ENCODE measurements at places on chromosomes 16 and 17.

- peak; percentile 34 for DNase-seq
These were observed 902 bp upstream of the DHRS7B start for GRCh38 chr17:21125862-21126261.

DNA sequence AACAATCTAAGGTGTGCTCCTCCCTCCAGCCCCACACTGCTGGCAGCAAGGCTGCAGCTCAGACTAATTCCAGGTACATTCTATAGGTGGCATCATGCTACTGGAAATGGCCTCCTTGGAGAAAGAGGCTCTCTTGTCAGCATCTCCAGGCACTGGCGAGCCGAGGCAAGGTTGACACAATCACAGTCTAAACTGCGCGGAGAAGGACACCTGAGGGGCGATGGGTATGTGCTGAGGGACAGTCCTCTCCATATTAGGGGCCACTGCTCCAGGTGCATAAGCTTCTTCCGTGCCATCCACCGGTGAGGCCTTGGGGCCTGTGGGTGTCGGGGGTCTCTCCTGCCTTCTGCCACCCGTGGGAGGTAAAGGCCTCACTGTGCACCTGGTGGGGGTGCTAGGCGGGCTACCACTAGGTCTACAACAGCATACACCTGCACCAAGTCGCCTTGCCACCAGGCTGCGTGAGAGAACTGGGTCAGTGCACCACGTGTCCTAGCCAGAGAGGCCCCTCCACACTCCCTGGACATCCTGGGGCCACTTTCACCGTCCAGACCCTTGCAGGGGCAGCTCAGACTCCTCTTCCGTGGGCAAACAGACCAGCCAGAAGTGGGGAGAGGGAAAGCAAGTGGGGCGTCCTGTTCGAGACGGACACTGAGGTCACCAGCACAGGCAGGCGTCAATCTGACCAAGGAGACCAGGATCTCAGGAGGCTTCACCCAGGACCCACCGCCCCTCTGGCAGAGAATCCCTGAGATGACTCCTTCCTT is 12.1 kb upstream of the CBX8 start:
- DNase-seq: no peak

DNA sequence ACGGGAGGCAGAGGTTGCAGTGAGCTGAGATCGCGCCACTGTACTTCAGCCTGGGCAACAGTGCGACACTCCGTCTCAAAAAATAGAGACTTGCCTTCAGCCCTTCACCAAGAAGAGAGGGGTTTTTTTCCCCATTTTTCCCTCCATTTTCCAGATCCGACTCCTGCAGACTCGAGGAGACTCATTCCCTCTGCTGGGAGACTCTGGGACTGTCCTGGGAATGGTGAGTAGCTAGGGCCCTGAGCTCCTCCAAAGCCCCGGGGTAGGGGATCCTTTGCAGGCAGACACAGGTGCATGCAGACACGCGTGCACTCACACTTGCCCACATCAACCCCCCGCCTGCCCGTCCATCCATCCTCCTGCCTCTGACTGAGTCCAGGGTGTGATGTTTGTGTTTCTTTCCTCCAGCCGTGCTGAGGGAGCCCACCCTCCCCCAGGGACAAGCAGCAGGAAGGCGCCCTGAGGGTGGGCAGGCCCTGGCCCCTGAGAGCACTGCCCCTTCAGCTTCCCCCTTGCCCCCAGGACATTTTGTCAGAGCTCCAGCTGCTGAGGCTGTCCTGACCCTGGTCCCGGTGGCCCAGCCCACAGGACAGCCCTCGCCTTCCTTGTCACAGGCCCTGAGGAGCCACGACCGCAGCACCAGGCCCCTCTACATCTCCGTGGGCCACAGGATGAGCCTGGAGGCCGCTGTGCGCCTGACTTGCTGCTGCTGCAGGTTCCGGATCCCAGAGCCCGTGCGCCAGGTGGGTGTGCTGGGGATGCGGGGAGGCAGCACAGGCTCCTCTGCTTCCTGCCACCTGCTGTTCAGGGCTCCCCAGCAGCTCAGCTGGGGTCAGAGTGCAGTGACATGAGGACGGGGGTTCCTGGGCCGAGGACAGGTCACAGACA is 10.2 kb downstream of the ENDOV start:
- no peak for DNase-seq

GRCh38 chr17:10756185-10756584 is 26.4 kb upstream of the TMEM220 start:
- DNase-seq: no peak

DNA sequence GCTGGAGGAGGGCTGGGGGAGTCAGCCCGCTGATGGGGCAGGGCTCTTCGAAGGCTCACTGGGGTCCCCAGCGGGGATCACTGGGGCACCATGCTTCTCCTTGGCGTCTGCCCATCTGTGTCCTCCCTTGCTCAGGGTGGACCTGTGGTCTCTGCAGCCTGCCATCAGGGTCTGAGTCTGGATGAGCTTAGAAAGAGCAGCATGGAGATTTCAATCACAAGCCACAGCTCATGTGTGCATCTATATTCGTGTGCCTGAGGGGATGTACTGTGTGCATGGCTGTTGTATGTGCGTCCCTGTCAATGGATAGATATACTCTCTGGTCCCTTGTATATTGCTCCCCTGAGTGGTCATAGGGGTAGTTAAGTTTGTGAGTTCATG is 126.6 kb upstream of the SDK2 start:
- no peak for DNase-seq

DNA sequence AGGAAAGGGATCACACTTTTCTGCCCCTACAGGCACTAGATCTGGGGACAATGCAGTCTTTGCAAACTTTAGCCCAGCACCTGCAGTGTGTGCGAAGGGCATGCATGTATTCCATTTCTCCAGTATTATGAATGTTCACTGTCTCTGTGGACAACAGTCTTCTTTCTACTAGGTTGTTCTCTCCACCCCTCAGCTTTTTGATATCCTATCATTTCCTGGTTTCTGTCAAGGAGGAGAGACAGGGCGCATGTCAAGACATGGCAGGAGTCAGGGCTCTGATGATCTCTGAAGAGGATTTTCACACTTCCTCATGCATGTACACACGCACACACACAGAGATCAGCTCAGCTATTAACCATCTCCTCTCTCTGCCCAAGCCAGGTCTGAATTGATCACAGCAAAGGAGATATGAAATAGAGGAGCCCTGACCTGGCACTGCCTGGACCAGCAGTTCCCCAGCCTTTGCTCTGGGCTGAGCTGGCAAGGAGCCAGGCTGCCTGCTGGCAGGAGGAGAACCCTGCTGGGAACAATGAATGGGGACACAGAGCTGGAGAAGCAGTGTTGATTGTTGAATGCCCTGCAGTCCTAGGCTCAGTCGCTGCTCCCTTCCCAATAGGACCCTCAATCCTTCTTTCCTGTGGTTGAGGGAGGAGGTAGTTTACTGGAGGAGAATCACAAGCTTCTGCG is 2.6 kb downstream of the GPR179 start:
- no peak for DNase-seq

- no peak for DNase-seq
These were observed 89.5 kb downstream of the CCDC182 start for GRCh38 chr17:57655553-57655952.

DNA sequence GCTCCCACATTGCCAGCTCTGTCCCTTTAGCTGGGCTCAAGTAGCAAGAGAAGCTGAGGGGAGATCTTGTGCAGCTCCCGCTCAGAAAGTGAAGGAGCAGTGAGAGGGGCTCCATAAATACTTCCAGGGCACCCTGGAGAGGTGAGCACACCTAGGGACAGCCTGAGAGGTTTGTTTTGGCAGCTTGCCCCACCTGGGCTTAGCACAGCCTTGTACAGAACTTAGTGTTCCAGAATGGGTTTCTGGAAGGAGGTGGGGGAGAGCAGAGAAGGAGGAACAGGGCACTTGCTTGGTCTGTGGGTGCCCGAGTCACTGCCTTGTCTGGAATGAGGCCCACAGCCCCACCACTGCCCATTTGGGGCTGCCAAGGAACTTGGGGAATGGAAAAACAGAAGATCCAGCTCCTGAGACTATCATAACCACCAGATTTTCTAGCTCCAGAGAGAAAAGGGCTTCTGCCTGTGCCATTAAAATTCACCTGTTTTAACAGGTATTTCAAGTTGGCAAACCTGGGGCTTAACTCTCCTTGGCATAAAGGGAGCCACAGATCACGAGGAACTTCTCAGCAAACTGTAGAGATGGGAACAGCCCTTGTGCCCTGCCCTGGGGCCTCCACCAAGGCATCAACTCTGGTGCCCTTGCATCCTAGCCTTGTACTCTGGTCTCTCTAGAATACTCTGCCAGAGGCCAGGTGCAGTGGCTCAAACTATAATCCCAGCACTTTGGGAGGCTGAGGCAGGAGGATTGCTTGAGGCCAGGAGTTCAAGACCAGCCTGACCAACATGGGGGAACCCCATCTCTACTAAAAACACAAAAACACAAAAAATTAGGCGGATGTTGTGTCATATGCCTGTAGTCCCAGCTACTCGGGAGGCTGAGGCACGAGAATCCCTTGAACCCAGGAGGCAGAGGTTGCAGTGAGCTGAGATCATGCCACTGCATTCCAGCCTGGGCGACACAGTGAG is 1.9 kb downstream of the PRR15L start:
- DNase-seq: no peak

DNA sequence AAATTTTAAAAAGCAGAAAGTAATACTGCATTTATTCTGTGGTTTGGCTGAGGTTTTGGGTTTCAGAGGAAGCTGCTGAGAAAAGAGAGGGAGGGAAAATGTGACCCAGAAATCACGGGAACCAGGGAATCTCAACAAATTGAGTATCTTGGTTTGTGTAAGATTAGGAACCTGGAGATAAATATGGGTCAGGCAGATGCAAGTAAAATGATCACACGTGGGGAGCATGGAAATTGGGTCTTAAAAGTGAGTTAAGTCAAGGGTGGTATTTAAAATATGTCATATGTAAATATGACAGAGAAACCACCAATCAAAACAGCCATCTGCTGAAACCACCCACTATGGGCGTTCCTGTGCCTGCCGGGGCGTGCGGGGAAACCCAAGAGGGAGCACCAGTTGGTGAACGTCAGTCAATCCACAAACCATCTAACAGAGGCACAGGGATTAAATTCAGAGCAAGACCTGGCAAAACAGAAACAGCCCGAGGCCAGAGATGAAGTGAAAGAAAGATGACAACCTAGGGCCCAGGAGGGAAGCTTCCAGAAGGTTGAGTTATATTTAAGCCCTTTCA is 33.4 kb downstream of the CDH13 start:
- DNase-seq: peak; percentile 39

GRCh38 chr16:17412791-17413190 is 58.0 kb downstream of the XYLT1 start:
- DNase-seq: no peak

GRCh38 chr17:57595947-57596695 is 149.0 kb downstream of the CCDC182 start:
- no peak for DNase-seq

DNA sequence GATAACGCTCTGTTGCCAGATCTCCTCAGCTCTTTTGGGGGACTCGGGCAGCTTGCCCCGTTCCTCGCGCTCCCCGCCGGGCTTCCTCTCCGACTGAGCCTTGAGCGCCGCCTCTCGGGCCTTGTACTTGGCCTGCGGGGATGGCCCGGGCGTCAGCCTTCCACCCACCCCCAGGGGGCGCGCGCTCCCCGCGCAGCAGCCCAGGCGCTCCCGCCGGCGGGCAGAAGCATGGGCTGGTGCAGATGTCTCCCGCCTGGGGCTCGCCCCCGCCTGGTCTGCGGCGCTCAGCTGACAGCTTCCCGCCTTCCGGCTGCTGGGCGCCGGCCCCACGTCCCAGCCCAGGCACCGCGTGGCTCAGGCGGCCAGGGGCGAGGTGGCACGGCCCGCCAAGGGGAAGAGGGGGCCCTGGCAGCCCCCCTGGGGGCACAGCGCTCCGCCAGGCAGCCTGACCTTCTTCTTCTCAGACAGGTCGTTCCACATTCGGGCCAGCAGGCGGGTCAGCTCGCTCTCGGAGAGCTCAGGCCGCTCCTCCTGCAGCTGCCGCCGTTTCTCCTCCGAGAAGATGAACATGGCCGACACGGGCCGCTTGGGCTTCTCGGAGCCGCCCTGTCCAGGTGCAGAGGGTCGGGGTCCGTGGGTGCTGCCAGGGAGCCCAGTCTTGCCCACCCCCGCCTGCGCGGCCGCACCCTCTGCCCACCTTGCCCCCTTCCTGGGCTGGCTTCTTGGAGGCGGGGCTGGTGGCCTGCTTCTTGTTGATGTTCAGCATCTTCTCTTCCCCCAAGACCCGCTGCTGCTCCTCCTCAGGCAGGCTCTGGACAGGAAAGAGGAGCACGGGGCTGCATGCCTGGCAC is 8.9 kb downstream of the UBTF start:
- DNase-seq: peak; percentile 93

DNA sequence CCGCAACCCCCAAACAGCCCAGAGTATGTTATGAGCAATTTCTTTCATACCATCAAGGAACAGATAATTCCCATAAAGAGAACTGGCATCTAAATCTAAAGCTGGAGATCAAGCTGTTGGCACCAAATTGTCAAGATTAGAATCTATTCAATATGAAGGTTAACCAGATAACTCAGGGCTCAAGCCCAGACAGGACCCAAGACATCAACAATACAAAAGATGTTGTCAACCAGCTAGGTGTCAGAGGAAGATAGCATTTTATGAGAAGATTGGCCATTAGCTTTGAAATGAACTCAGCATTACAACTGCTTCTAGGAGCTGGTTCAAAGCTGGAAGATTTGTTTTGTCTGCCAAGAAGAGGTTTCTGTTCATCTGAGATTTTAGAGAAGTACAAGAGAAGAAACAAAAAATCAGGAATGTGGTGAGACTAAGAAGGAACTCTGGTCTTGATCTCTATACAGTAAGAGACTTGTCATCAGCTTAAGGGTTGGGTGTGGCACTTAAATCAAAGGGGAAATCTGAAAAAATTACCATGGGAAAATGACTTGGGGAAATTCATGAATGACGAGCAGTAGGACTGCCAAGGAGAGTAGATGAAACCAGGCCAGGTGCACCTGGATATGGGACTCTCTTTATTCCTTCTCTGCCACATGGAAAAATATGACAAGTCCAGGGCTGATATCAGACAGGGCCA is 64.2 kb upstream of the COX10 start:
- no peak for DNase-seq

- DNase-seq: no peak
These were observed 25.7 kb downstream of the MINK1 start for GRCh38 chr17:4858882-4859260.

DNA sequence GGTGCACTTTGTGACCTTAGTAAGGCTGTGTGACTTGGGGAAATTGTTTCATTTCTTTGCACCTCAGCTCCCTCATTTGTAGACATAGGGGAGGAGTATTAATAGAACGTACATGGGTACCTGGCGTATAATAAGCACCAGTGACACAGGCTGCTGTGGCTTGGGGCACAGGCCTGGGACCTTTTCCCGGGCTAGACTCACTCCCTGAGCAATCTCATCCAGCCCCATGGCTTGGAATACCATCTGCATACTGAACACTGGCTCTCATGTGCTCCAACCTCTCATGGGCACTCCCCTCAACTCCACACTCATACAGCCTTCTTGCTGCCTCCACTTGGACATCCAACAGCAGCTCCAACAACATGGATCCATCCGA is 41.0 kb upstream of the MRPS23 start:
- DNase-seq: no peak

GRCh38 chr17:49472527-49472926 is 22.6 kb upstream of the NGFR start:
- no peak for DNase-seq

GRCh38 chr16:86337138-86337537 is 173.2 kb upstream of the FOXF1 start:
- DNase-seq: no peak
